ENCODE measurements at places on chromosomes 7 and 10.

DNA sequence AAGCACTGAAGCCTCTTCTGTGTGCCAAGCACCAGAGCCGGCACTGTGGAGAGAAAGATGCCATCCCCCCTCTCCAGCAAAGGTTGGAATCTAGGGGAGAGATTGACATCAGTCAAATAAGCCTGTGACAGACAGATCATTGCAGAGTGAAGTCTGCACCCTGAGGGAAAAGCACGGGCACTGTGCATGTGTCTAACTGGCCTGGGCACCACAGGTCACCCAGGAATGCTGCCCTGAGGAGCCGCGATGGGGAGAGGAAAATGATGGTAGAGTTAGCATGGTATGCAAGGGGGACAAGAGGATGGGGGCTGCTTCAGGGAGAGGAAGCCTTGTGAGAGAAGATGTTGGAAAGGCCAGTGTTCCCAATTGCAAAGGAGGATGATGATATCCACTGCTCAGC lies 261.0 kb downstream of the GRID1 start:
- no peak for DNase-seq

- DNase-seq: no peak
Measured at GRCh38 chr10:44356139-44357022, 28.5 kb downstream of the CXCL12 start.

DNA sequence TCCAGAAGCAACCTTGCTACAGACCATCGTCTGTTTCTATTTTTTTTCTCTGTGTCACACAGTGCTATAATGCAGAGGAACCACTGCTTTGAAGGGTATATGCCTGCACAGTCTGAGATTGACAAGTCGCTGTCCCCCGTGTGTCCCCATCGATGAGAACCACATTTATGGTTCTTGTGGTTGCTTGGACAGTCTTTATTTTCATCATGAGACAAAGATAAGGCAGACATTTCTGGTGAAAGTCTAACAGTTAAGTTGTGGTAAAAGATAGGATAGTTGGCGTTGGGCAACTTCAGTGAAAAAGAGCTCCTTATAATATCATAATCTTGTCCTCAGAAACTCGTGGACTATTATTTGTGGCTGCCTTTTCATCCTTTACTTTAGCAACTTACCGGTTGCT lies 6.3 kb upstream of the AKR1E2 start:
- DNase-seq: no peak

- no peak for DNase-seq
Measured at GRCh38 chr10:78432583-78432982, 398.9 kb downstream of the RPS24 start.

- no peak for DNase-seq
Measured at GRCh38 chr10:73218431-73219191, 28.4 kb downstream of the DNAJC9 start.

DNA sequence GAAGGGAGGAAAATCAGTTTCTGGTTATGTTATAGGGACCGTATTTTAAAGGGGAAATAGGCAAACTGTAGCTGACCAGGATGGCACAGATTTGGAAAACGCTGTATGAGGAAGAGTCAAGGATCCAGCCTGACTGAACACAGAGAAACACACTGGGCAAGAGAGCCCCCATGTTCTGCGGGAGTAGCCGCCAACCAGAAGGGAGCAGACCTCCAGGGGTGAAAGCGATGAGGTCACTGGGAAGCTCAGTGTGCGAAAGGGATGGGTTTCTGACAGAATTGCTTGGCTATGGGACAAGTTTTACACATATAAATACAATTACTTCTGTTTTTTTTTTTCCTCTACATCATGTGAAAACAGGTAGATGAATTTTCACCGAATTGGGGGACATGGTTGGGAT lies 291.6 kb upstream of the PODXL start:
- DNase-seq: no peak

GRCh38 chr7:51349820-51350545 lies 33.4 kb upstream of the COBL start:
- peak; percentile 40 for DNase-seq

DNA sequence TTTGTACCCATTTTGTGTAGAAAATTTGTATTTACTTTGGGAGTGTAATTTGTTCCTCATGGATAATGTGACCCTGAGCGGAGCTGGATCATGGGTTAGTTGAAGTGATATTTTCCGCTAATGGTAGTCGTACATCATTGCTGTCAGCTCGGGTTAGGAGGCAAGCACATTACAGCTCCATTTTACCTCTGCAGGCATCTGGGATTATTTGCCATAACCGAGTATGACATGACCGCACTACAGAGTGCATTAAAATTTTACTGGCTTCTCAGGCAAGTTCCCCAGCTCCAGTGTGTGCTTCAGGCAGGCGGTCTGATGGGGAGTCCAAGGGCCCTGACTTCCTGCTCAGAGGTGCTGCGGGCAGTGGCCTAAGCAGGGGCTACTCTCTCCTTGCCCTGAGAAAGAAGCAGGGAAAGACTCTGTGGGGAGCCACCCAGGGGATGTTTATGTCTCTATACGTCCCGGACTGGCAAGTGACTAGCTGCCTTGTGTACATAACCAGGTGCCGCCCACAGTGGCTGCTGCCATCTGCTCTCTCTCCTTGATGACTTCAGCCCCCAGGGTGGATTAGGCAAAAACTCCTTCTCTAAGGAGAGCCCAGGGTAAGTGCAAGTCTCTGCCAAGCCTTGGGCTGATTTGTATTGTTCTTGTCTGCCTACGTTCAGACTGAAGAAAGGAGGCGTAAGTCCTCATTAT lies 685.3 kb upstream of the GALNT17 start:
- no peak for DNase-seq

GRCh38 chr10:132136689-132137088 lies 50.1 kb upstream of the DPYSL4 start:
- no peak for DNase-seq

DNA sequence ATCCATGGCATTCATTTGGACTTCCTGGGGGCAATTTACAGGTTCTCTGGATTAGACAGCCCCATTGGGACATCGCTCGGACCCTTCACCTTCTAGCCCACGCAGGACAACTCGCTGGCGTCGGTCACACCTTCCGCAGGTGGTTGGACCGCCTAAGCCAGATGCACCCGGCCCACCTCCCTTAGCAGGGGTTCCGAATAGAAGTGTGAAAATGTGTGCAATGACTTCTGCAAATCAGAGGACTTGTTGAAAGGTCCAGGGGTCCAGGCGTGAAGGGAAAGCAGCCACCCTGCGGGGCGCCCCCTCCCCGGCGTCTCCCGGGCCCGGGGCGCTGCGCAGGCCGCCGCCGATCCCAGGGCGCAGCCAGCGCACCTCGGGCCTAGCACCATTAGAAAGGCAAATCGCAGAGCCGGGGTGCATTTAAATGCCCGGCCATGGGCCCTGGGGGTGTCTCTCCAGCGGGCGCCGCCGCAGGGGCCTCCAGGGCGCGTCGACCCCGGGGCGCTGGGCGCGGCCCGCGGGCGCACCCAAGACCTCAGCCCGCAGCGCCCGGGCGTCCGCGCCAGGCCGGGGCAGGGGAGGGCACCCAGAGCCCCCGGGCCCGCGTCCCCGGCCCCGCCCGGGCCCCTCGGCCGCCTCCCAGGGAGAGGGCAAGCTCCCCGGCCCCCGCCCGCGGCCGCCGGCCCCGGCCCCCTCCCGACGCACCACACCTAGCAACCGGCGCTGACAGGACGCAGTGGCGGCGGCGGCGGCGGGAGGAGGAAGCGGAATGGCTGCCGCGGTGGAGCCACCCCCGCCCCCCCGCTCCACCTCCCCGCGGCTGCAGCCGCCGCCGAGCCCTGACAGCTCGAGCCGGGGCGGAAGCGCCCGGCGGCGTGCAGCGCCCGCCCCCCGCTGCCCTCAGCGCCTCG lies 1.2 kb downstream of the JAZF1 start:
- DNase-seq: no peak

DNA sequence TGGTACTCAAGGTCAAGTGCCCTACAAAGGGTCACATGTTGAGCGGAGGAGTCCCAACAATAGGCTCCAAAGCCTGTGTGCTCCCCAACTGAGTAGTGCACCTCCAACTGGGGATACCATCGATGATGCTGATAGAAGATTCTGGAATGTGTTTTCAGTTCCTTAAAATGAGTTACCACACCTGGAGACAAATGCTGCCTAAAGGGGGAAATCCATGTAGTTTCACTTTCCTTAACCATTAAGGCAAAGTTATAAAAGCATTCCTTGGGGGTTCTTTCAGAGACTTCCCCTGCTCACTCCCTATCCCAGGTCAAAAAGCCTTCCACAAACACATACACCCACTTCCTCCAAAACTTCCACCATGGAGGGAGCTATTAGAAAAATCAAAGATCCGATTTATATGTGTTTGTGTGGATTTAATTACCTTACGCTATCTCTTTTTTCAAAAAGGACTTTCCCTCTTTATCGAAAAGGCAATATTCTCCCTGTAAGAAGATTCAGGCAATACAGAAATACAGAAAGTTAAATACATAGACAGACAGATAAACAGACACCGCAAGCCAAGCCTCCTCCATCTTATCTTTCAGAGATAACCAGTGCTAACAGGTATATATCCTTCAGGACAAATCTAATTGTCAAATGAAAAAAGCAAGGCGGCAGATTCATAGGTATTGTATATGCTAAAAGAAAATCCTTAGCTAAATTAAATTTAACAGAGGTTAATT lies 135.9 kb upstream of the ASAH2 start:
- DNase-seq: no peak

DNA sequence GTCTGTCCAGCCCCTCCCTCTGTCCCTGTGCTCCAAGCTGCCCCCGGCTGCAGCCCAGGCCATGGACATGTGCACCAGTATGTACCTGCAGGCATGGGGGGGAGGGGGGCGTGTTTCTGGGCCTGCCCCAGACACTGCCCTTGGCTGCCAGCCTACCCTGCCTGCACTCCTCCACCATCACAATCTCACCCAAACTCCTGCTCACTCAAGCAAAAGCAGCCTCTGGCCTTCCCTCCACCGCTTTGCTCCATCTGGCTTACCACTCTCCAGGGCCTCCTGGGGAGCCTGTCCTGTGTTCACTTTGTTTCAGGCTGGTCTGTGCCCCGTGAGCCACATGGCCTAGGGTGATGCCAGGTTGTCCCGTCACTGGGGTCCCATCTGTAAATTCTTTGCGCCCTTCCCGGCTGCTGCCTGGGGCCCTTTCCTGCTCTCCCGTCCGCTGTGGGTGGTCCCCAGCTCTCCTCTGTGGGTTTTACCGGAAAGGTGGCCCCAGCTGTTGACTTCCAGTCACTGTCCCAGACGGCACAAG lies 33.3 kb upstream of the PPIF start:
- DNase-seq: no peak

GRCh38 chr7:8363407-8364015 lies 69.9 kb upstream of the NXPH1 start:
- DNase-seq: no peak

- DNase-seq: no peak
Measured at GRCh38 chr10:96918214-96919002, 86.3 kb downstream of the LCOR start.

GRCh38 chr7:1940863-1941262 lies 270.8 kb downstream of the ELFN1 start:
- DNase-seq: no peak

DNA sequence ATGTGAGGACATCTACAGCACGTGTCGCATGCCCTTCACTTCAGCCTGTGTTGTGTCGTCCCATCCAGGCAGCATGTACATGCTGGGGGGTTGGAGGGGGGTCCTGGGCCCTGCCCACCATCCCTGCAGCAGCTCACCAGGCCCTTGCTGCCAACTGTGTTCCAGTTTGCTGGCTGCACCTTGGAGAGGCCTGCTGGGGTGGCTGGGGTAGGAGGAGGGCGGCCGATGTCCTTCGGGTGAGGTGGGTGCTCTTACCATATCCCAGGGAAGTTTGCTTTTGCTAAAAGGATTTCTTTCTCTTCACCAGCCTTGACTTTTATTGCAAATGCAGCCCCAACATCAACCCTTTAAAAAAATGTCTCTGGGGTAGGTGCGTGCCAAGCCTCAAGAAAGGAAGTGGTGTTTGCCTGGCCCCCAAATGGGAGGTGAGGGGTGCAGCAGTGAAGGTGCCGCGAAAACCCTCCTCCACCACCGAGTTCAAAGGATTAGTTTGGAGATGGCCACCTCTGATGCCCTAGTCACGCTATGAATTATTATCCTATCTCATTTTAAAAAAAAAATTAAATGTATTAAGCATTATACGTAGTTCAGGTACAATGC lies 165.8 kb upstream of the KLF6 start:
- no peak for DNase-seq

GRCh38 chr7:66140924-66141323 lies 26.3 kb downstream of the CRCP start:
- DNase-seq: peak; percentile 71

DNA sequence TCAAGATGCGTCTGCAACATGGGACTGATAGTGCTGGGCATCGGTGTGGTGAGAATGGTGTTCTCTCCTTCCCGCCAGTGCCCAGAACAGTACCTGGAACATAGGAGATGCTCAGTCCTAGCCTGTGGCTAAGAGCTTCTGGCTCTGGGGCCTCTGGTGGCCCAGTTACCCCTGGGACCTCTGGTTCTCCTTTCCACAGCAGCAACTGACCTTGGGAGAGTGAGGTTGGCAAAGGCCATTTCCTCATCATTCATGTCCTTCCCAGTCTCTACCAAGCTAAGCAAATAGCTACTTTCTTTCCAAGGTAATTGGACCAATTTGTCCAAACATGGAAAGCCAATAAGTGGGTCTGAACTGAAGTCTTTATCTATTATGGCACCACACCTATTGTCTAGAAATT lies 11.6 kb upstream of the GOLGA7B start:
- DNase-seq: no peak

DNA sequence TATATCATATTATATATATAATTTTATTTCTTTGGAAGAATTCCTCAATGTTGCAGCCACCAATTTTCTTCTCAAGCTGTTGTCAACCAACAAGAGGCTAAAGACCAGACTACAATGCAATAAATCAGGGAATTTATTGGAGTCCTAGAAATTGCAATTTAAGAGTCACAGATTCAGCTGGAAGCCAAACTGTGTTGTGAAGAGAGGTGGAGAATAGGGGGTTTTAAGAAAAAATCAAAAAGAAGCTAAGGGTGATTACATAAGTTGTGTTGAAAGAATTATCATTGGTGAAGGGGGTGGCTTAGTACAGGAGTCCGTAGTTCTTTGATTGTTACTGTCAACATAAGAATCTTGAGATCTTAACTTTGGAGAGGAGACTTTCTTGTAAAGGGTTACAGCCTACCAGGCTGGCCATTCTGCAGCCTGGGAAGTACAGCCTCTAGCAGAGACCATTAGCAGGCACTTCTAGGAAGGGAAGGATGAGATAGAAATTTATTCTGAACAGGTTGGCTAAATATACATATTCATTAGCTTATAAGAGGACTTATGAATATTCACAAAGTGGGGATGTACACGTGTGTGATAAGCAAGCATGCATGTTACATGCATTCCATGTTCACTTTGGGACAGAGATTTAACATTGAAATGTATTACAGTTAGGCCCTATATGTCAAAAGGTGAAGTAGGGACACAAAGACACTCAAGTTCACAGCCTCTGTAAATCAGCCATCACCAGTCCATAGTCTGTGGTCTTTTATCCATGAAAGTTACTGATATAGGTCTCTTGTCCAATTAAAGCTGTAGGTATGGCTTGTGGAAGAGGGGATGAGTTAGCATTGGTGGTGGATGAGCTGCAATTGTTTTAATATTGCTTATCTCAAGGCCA lies 8.3 kb upstream of the TMEM168 start:
- no peak for DNase-seq

Measured in muscle of arm (tissue), 14 donors.